ENCODE measurements at places on chromosomes 11 and 22. TPM values are rescaled to one million over a fixed set of nuclear protein-coding genes. Genes with fewer than 3 reads are reported as not detected.
A peak's percentile ranks its signal among the peaks of the same experiment; 100 is the strongest.

- no peak overlapping the region for H3K4me3 ChIP-seq
- H3K4me1 ChIP-seq, result no peaks in the 10 kb centered on the region
- DNase-seq, result no peak
- no peaks in the 10 kb centered on the region for H3K36me3 ChIP-seq
- no peak overlapping the region for H3K27ac ChIP-seq
These were observed 18.9 kb upstream of the IL17REL start for GRCh38 chr22:50031189-50032091.

Gene EEF1G
- total RNA-seq, result 2,147 TPM

DNA sequence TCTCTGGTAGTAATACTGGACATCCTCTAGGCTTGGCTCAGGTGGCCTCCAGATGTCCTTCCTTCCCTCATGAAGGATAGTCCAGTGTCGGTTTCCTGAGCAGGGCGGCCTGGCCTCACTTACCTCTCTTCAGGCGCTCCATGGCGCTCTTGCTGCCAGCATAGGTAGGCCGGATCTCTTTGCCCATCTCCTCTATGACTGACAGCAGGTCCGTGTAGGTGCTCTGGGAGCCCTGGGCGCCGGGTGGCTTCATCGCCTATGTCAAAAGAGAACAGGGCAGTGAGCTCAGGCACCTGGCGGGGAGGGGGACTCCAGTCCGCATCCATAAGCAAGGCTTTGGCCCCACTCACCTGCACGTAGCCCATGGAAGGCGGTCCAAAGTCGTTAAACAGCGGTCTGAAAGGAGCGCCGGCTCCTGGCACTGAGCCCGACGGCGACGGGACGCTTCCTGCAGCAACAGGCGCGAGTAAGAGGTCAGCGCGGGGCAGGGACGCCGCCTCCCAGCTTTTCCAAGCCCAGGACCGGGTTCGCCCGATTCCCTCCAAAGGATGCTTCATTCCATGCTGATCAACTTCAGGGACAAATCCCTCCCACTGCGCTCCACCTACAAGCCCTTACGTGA lies 609 bp downstream of the CDK2AP2 start:
- H3K4me3 ChIP-seq, result peak overlapping the region; percentile 80
- peak overlapping the region; percentile 63 for H3K27ac ChIP-seq
- H3K36me3 ChIP-seq, result no peaks in the 10 kb centered on the region
- no peaks in the 10 kb centered on the region for H3K27me3 ChIP-seq
- DNase-seq, result no peak

GRCh38 chr11:94877443-94878200 lies 95.7 kb downstream of the CWC15 start:
- no peak for DNase-seq
- H3K4me3 ChIP-seq, result no peak overlapping the region
- no peaks in the 10 kb centered on the region for H3K36me3 ChIP-seq
- H3K4me1 ChIP-seq, result peaks cover 5% of the 10 kb centered on the region
- no peaks in the 10 kb centered on the region for H3K27me3 ChIP-seq
